ENCODE measurements at places on chromosomes 3 and 15. TPM values are rescaled to one million over a fixed set of nuclear protein-coding genes. Genes with fewer than 3 reads are reported as not detected.

GRCh38 chr3:8307545-8308110 lies 194.0 kb upstream of the LMCD1 start:
- no peak for DNase-seq
- no peaks in the 10 kb centered on the region for H3K4me1 ChIP-seq
- no peak overlapping the region for H3K4me3 ChIP-seq
- H3K27ac ChIP-seq: no peak overlapping the region

- no peaks in the 10 kb centered on the region for H3K4me1 ChIP-seq
- H3K27ac ChIP-seq: no peak overlapping the region
- H3K27me3 ChIP-seq: no peaks in the 10 kb centered on the region
- no peak for DNase-seq
Observed at GRCh38 chr3:50658831-50659230, 15.9 kb upstream of the DOCK3 start.

GRCh38 chr3:43400167-43400566 lies 113.8 kb downstream of the SNRK start:
- H3K36me3 ChIP-seq: no peaks in the 10 kb centered on the region
- no peaks in the 10 kb centered on the region for H3K4me1 ChIP-seq

DNA sequence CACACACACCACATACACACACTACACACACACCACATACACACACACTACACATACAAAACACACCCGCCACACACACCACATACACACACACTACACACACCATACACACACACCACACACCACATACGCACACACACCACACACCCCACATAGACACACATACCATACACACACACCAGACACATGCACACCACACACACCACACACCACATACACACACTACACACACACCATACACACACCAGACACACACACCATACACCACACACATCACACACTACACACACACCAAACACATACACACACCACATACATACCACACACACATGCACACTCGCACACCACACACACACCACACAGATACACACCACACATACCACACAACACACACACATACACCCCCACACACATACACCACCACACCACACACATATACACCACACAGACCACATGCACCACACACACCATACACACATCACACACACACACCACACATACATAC lies 26.3 kb downstream of the CPN2 start:
- H3K27me3 ChIP-seq: no peaks in the 10 kb centered on the region
- H3K27ac ChIP-seq: no peak overlapping the region
- no peak for DNase-seq
- H3K4me1 ChIP-seq: no peaks in the 10 kb centered on the region
- H3K36me3 ChIP-seq: no peaks in the 10 kb centered on the region
- H3K4me3 ChIP-seq: no peak overlapping the region

GRCh38 chr15:75335705-75336355 lies at the start of gene COMMD4:
COMMD4 (plus strand) TSS chr15:75336063; CDS start chr15:75336090, 27 bp downstream.
- no peaks in the 10 kb centered on the region for H3K36me3 ChIP-seq
- DNase-seq: peak; percentile 94
- H3K4me1 ChIP-seq: no peaks in the 10 kb centered on the region
- H3K27me3 ChIP-seq: no peaks in the 10 kb centered on the region
- H3K27ac ChIP-seq: peak within 1 kb of the TSS; percentile 82

GRCh38 chr15:101489237-101489598 lies 289 bp downstream of the PCSK6 start:
- H3K36me3 ChIP-seq: no peaks in the 10 kb centered on the region
- no peak for DNase-seq
- H3K27me3 ChIP-seq: peaks cover 14% of the 10 kb centered on the region
- H3K4me3 ChIP-seq: peak overlapping the region; percentile 67
- no peaks in the 10 kb centered on the region for H3K4me1 ChIP-seq

DNA sequence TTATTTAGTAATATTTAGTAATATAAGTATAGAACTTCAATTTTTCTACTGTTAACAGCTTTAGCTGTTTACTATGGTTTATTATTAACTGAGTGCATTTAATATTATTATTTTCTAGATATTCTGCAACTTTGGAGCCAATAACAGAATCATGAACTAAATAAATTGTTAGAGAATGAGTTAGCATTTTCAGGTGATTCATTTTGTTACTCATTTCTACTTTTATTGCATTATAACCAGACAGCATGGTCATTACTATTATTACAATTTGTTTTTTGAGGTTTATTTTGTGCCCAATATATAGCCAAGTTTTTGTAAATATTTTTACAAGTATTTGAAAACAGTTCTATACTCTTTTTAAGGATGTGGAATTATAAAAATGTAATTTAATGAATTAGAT lies 279.6 kb downstream of the SQOR start:
- no peak overlapping the region for H3K4me3 ChIP-seq
- no peak overlapping the region for H3K27ac ChIP-seq
- no peak for DNase-seq
- no peaks in the 10 kb centered on the region for H3K27me3 ChIP-seq
- no peaks in the 10 kb centered on the region for H3K4me1 ChIP-seq

DNA sequence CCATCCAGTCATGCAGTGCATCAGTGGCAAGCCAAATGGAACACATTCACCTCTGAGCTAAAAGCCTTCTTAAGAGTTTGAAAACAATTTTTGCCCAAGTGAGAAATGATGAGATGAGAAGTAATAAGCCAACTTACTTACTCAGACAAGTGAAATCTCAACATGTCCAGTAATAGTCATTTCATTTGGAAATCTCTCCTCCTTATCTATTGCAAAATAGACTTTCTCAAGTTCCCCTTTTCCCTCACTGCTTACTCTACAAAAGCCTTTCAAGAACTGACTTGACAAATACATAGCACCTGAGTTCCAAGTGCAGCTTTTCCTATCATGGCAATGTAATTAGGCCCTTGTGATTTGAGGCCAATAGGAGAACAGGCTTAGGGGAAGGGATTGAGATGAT lies 282.3 kb downstream of the SLC9A9 start:
- H3K4me3 ChIP-seq: no peak overlapping the region
- H3K27me3 ChIP-seq: no peaks in the 10 kb centered on the region
- H3K27ac ChIP-seq: no peak overlapping the region
- DNase-seq: no peak

GRCh38 chr3:109572301-109572700 lies 235.0 kb upstream of the DPPA4 start:
- no peak overlapping the region for H3K4me3 ChIP-seq
- H3K27me3 ChIP-seq: no peaks in the 10 kb centered on the region
- H3K36me3 ChIP-seq: no peaks in the 10 kb centered on the region
- no peak overlapping the region for H3K27ac ChIP-seq
- no peaks in the 10 kb centered on the region for H3K4me1 ChIP-seq

- no peak overlapping the region for H3K4me3 ChIP-seq
- H3K27me3 ChIP-seq: no peaks in the 10 kb centered on the region
- no peaks in the 10 kb centered on the region for H3K36me3 ChIP-seq
- H3K27ac ChIP-seq: no peak overlapping the region
- DNase-seq: no peak
Observed at GRCh38 chr3:70771426-70772147, 459.1 kb upstream of the MDFIC2 start.

DNA sequence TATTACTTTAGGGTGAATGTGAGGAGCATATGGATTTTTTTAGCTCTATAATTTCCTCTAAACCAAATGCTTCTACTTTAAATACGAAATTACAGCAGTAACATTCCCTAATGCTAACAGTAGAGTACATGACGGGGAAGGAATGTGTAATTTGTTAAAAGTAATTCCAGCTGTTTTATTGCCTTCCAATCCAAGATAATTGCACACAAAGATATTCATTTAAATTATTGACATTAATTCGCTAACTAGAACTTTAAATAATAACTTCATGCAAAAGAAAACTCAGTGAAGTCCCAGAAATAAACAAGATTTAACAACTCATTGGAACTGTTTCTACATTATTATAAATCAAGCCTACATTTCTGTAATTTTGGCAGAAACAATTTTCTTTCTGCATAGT lies 261.4 kb upstream of the CFAP20DC start:
- no peaks in the 10 kb centered on the region for H3K36me3 ChIP-seq
- H3K27me3 ChIP-seq: no peaks in the 10 kb centered on the region
- H3K27ac ChIP-seq: no peak overlapping the region
- no peaks in the 10 kb centered on the region for H3K4me1 ChIP-seq
- no peak for DNase-seq
- no peak overlapping the region for H3K4me3 ChIP-seq

DNA sequence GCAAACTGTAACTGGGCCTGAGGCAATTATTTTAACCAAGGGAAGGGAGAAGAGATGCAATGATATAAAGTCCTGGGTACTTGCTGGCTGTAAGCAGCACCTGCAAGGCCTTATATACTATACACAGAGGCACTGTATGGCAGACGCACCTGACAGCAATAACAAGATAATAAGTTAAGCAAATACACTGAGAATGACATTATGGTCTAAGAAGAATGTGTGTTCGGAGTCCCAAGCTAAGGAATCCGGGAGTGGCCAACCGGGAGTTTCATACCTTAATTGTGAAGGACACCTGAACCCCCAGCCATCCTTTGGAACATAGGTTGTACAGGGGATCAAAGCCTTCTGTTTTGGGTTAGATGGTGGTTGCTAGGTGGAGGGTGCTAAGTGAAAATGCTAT lies 13.7 kb downstream of the FAM240A start:
- no peaks in the 10 kb centered on the region for H3K27me3 ChIP-seq
- H3K36me3 ChIP-seq: no peaks in the 10 kb centered on the region
- no peak overlapping the region for H3K27ac ChIP-seq
- no peak overlapping the region for H3K4me3 ChIP-seq
- H3K4me1 ChIP-seq: no peaks in the 10 kb centered on the region

DNA sequence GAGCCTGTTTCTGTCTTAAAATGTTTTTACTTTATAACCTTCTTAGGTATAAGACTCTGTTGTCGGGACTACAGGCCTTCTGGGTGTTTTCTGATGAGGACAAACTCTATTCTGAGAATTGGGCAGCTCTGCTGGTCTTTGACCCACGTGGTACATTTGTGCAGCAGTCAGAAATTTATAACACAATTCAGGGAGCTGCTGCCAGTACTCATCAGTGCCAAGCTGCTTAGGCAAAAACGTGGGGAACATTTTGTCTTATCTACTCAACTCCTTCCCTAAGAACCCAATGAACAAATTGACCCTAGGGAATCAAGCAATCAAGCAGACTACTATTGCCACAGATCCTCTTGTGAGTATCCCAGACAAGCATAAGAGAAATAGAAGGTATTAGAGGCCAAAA lies 180.7 kb upstream of the PDZRN3 start:
- DNase-seq: no peak
- H3K4me3 ChIP-seq: no peak overlapping the region
- H3K27me3 ChIP-seq: no peaks in the 10 kb centered on the region
- H3K4me1 ChIP-seq: no peaks in the 10 kb centered on the region
- no peaks in the 10 kb centered on the region for H3K36me3 ChIP-seq

- no peaks in the 10 kb centered on the region for H3K27me3 ChIP-seq
- peaks cover 23% of the 10 kb centered on the region for H3K4me1 ChIP-seq
- no peaks in the 10 kb centered on the region for H3K36me3 ChIP-seq
- no peak overlapping the region for H3K4me3 ChIP-seq
- no peak overlapping the region for H3K27ac ChIP-seq
Observed at GRCh38 chr3:193783166-193783896, 190.3 kb downstream of the OPA1 start.

- DNase-seq: peak; percentile 64
- H3K27ac ChIP-seq: no peak overlapping the region
- no peak overlapping the region for H3K4me3 ChIP-seq
- H3K27me3 ChIP-seq: no peaks in the 10 kb centered on the region
- H3K4me1 ChIP-seq: no peaks in the 10 kb centered on the region
Observed at GRCh38 chr15:22231603-22232002, 151.3 kb downstream of the OR4M2 start.

CFAP20DC gene
- total RNA-seq: 3.3 TPM

LIPC gene
- not detected for total RNA-seq

ZNF445 gene
- total RNA-seq: 5.8 TPM

LRTM1 gene
- not detected for total RNA-seq

CIP2A gene
- 2.0 TPM for total RNA-seq
